ENCODE measurements at places on chromosomes 2 and 18.
A peak's percentile ranks its signal among the peaks of the same experiment; 100 is the strongest.

DNA sequence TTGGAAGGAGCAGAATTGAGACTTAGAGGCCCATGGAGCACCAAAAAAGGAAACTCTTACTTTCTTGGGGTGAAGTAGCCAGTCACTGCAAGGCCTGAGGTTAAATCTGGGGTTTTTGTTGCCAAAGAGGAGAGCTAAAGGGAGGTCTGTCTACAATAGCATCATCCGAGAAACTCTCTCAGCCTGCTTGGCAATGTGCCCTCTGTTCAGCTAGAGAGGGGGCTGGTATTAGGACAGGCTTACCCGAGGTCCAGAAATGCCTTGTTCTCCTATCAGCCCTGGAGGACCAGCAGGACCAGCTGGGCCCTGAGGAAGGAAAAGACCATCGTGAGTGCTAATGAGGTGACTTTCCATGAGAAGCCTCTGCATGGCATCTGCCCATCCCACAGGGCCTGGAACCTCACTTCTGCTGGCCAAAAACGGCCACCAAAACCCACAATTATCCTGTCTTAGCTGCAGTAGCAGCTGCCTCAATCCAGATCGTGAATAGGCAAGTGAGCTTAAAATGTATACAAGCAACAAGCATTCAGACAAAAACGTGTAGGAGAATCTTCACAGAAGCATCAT is 61.6 kb downstream of the COL6A3 start:
- DNase-seq = no peak

DNA sequence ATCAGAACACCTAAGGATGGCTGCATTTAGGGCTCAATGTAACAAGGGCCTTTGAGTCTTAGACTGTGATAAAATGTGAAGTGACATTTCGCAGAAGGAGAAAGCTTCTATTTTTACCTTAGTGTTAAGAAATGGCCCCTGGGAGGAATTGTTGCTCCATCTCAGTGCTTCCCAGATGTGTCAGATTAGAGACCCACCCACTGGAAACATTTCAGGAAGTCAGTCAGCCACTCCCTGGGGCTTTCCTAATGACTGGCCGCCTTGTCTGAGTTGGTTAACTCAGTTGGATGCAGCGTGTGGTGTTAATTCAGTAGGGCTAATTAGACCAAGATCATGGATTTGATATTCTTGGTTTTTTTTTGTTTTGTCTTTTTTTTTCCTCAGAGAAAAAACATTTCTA is 355.9 kb downstream of the PIK3C3 start:
- peak; percentile 55 for DNase-seq

DNA sequence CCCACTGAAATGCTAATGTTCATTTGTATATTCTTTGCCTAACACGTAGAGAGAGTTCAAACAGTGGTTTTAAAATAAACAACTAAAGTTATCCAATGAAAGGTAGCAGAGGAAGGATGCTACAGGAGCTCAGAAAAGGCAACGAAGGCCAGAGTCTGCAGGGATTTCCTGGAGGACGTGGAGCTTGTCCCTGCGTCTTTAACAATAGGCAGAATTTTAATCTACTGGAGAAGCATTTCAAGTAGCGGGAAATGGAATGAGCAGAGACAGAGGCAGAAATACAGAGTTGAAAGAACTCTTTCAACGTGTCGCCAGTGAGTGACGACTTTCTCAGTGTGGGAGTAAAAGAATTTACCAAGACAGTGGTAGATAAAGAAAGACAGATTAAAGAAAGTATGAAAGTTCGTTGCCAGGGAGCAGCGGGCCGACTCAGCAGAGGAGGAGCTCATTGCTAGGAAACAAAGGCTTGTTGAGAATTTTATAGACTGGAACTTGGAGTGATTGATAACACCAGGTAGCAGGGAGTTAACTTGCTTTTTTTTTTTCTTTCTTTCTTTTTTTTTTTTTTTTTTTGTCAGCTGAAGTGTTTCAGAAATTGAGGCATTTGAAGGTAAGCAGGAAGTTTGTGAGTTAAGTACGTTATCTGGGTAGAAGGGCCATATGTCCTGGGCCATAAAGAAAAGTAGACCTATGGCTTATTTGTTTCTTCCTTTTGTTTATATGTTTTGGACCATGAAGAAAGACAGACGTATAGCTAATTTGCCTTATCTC is 625 bp upstream of the NBAS start:
- DNase-seq = peak; percentile 67

- no peak for DNase-seq
These were observed 509.6 kb upstream of the TCF4 start for GRCh38 chr18:56097621-56098020.

DNA sequence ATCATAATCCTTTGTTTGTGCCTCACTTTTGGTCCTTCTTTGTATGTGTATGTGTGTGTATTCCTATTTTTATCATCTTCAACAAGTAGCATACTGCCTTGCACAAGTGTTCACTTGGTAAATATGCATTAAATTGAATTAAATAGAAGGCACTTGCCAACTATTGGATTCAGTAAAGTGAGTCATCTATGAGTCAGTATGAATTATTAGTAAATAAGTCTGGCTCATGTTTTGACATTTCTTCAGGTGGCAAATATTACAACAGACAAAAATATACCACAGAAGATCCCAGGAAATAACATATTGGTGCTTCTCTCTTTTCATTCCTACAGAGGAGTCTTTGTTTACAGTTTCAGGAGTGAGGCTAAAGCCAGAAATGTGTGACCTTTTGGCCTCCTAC is 84.1 kb downstream of the CDK15 start:
- no peak for DNase-seq

DNA sequence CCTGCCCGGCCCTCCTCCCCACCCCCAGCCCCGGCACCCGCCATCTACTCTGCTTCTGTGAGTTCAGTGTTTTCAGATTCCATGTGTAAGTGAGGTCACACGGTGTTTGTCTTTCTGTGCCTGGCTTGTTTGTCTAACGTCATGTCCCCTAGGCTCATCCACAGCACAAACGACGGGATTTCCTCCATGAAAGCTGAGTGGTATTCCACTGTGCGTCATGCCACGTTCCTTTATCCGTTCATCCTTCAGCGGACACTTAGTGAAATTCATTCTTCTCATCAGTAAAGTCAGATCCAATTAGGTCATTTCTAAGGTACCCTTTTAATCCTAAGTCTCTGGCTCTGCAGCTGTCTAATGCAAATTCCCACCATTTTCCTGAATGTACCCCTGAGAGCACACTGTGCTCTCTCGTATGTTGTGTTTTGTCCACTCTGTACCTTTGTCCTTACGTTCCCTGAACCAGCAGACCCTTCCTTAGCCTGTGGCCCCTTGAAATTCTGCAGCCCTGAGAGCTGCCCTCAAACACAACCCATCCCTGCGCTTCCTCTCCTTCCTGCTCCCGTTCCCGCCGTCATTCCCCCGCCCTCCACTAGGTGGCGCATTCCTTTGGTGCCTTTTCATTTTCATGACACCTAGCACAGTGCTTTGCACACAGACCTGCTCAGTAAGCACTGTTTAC is 44.1 kb downstream of the TRAPPC12 start:
- peak; percentile 43 for DNase-seq

- no peak for DNase-seq
These were observed 98.6 kb upstream of the CABLES1 start for GRCh38 chr18:23036660-23037201.

DNA sequence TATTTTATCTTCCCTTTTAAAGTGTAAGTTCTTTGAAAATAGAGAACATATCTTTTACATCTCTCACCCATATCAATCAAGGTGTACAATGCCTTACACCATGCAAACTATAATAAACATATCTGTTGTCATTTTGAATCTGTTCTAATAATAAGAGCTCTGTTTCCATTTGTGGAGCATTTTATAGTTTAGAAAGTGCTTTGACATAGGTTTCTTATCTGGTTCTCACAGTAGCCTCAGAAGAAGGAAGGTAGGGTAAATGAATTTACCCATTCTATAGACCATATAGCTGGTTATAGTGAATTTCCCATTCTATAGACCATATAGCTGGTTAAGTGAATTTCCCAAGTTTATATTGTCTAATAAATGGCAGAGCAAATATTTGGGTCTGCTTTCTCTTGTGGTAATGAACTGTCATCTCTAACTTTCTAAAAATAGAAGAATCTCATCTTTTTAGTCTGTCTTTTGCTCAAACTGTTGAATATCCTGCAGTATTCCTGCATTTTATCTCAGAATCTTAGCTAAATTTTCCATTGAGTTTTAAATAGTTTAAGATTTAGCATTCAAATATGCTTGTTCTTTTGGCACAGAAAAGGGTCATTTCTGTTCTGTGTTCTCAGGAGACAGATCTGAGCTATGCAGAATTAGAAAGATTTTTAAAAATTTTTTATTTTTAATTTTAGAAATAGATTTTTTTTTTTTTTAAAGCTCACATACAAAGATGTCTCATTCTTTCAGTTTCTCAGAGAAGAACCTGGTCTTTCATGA is 80.7 kb upstream of the STON1 start:
- no peak for DNase-seq

GRCh38 chr2:70897203-70897976 is 38.3 kb upstream of the ATP6V1B1 start:
- DNase-seq = no peak

DNA sequence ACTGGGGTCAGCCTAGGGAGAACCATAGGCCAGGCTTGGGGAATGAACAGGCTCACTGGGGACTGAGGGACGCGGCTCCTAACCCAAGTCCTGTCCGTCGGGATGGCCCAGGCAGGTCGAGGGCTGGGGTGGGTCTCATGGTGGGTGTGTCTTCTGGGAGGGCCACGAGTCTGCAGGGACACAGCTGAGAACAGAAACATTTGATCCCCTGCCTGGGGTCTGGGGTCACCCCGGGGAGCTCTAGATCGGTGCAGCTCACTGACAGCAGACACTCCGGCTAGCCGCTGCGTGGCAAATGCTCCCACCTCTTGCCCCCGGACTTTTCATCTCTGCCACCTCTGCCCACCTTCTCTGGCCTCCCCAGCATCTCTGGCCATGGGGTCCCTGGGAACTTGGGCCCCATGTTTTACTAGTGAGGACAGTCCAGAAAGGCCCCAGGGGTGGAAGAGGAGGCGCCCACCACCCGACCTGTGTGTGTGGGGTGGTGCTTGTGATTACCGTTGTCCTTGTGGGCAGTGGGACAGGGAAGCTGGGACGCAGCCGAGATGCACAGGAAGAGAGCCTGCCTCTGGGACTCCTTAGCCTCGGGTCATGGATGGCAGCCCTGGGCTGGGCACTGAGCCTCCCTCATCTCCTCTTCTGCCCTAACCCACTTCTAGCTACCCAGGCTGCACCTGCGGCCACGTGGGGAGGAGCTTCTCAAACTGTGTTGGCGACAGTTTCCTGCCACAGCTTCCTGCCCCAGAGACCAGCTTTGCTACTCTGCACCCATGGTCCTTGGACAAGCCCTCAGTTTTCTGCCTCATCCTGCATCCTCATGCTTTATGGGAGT is 4.9 kb downstream of the ZAP70 start:
- no peak for DNase-seq

- DNase-seq = no peak
These were observed 128.8 kb upstream of the SOX11 start for GRCh38 chr2:5563411-5563810.

GRCh38 chr2:241977557-241978300 is 108.2 kb downstream of the RTP5 start:
- DNase-seq = no peak

DNA sequence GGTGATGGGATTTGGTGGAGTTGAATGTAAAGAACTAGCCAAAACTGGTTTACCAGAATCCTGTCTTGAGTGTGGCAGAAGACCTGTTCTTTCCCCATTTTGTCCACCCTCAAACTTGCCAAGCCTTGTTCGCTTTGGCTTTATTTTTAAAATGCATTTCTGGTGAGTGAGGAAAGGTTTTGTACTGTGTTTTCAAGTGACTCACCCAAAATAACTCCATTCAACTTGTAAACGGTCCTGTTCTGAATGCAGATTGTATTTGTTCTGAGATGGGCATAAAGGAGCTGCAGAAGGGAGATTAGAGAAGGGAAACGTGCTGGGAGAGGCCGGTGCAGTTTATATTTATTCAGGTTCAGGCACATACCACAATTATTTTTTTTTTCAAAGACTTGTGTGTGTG is 5.3 kb upstream of the ITPRID2 start:
- no peak for DNase-seq

DNA sequence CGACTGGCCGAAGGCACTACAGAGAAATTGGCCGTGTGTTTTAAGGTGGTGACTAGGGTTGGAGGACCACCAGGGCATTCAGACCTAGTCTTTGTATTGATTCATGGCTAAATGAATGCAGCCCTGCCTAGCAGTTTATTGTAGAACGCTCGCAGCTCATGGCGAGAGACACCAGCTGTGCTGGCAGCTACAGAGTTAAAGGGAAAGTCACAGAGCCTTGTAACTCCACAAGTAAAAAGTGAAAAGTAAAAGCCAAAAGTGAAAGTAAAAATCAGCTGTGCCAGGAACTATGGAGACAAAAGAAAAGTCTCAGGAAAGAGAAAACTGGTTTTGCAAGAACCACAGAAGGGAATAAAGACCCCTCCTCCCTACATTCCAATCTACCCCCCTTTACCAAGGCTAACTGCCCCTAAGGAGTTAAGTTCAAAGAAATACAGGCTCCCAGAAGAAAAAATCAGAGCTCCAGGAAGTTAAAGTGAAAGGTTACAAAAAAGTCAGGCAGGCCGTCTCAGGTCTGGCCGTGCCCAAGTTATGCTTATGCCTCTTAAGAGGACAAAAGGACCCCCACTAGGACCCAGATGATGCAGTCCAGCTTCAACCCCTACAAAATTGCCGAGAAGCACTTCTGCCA is 46.4 kb upstream of the SELENOI start:
- peak; percentile 38 for DNase-seq

- DNase-seq = no peak
These were observed 87.9 kb upstream of the MAP4K3 start for GRCh38 chr2:39524756-39525635.

GRCh38 chr2:64853894-64854293 is 135.3 kb upstream of the SLC1A4 start:
- DNase-seq = no peak

GRCh38 chr2:200604571-200605255 is 18.9 kb downstream of the AOX1 start:
- DNase-seq = no peak

GRCh38 chr2:1859671-1860450 is 115.5 kb upstream of the PXDN start:
- DNase-seq = no peak

- no peak for DNase-seq
These were observed 189.0 kb upstream of the HDAC4 start for GRCh38 chr2:239589833-239590232.

GRCh38 chr2:14011190-14011589 is 621.3 kb upstream of the LRATD1 start:
- no peak for DNase-seq

GRCh38 chr2:70676301-70677035 is 91.5 kb downstream of the ADD2 start:
- DNase-seq = no peak

DNA sequence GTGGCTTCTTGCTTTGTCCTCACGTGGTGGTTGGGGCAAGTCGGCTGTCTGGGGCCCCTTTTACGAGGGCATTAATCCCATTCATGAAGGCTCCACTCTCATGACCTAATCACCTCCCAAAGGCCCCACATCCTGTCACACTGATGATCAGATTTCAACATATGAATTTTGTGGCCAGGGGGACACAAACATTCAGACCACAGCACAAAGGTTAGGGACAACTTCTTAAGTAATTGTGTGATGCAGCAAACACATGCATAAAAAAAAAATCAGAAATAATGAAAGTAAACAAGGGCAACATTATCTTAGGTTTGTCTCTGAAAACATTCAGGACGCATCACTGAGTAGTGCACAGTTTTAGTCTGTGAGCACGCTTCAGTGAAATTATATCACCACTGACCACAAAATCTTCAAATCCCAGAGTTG is 54.2 kb upstream of the FRZB start:
- DNase-seq = peak; percentile 70

All from foreskin melanocyte (primary cell).